NCI-H510A (cell line): ENCODE measurements at places on chromosomes 7 and 10.
A peak's percentile ranks its signal among the peaks of the same experiment; 100 is the strongest.

GRCh38 chr10:90965720-90966119 is 44.8 kb upstream of the ANKRD1 start:
- DNase-seq = no peak

DNA sequence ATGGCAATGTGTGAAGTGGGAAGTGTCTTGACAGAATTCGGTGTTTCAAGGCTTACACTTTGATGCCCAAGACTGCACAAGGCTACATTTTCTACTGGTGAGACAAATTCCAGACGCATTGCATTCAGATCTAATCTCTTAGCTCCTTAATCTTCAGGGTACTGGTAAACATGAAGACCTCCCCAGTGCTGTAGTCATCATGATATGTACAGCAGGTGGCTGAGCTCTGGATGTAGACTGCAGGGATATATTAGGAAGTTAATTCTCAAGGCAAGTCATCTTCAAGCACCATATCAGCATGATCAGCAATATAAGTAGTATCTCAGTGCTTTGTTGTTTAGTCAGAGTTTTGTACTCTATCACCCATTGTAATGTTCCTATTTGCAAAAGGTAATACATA is 61.8 kb downstream of the IKZF1 start:
- no peak for DNase-seq

DNA sequence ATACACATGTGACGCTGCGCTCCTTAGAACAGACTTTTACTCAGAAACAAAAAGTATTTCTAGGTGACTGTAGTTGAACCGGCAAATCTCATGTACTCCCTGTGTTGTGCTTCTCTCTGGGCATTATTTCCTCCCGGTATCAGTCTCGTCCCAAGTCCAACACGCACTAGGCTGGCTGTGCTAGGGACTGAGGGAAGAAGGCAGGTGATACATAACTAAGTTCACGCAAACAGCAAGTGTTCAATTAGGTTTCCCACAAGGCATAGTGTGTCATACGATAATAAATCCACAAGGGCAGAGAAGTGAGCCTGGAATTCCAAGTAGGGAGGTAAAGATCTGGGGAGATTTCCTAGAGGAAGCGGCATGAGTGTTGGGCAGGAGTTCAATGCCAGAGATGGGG is 20.4 kb downstream of the FAM53B start:
- no peak for DNase-seq

DNA sequence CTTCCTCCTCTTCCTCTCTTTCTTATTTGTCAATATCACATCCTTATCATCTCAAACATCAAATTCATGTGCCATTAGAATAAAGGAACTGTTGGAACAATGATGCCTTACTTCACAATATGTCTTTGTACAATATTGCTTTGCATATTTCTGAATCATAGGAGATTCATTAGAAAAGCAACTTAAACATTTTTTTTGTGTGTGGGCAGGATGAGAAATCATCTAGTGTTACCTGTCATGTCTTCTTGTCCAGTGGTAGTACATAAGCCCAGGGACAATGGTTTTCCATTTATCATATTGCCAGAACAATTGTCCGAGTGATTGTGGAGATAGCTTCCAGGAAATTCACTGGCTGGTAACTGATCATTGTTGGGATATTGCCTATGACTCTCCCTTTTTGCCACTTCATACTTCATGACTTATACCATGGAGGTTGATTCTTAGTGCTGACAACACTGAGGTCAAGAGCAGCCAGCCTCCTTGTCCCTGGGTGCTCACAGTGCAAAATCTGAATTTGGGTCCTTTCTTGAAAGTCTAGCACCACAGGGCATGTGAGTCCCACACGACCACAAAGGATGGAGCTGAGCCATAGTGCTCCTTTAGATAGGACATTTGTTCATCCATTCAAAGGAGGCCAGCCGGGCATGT is 215.0 kb downstream of the MDFIC start:
- DNase-seq = no peak

DNA sequence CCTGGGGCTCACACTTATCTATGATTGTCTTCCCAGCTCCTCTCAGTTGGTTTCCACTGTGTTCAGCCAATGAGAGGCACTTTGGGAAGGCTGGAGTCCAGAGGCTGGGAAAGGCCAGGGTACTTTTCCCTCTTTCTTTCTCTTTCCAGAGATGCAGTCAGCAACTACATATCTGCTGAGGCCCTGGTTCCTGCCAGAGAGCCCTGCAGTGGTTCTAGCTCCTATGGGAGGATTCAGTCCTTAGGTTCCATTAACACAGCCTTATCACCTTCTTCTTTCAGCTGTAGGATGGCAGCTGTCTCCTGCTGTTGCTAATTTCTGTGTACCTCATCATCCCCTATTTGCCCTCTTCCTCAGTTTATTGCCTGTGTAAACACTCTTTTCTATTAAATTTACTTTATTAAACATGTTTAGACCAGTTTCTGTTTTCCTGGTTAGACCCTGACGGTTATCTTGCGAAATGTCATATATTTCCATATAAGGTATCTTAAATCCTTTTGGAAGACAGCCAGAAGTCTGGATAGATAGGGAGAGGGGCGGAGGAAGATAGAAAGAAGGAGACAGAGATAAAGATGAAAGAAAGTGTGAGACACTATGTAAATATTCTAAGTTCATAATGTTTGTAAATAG is 100.3 kb downstream of the HGF start:
- no peak for DNase-seq

DNA sequence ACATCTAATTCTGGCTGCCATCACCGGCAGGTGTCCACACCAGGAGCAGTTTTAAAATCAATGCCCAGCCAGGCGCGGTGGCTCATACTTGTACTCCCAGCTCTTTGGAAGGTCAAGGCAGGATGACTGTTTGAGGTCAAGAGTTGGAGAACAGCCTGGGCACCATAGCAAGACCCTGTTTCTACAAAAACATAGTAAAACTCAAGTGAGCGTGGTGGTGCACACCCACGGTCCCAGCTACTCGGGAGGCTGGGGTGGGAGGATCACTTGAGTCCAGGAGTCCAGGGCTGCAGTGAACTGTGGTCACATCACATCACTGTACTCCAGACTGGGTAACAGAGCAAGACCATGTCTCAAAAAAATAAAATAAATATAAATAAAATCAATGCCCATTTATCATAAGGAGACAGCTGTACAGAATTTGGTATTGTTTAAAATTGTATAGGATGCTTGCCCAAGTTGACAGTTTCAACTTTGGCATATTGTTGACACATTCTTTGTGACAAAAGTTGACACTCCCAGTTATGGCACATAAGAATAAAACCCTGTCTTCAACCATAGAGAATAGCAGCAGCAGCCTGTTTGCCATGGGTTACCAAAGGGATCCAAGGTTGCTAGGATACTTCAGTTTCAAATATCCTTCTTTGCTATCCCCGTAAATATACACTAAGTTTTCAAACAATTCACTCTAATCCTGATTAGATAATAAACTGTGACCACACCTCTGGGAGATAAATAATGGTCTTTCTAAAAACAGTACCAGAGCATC is 193.0 kb downstream of the FAM107B start:
- DNase-seq = no peak

GRCh38 chr10:75400771-75401568 is 594 bp downstream of the ZNF503 start:
- peak; percentile 70 for DNase-seq

DNA sequence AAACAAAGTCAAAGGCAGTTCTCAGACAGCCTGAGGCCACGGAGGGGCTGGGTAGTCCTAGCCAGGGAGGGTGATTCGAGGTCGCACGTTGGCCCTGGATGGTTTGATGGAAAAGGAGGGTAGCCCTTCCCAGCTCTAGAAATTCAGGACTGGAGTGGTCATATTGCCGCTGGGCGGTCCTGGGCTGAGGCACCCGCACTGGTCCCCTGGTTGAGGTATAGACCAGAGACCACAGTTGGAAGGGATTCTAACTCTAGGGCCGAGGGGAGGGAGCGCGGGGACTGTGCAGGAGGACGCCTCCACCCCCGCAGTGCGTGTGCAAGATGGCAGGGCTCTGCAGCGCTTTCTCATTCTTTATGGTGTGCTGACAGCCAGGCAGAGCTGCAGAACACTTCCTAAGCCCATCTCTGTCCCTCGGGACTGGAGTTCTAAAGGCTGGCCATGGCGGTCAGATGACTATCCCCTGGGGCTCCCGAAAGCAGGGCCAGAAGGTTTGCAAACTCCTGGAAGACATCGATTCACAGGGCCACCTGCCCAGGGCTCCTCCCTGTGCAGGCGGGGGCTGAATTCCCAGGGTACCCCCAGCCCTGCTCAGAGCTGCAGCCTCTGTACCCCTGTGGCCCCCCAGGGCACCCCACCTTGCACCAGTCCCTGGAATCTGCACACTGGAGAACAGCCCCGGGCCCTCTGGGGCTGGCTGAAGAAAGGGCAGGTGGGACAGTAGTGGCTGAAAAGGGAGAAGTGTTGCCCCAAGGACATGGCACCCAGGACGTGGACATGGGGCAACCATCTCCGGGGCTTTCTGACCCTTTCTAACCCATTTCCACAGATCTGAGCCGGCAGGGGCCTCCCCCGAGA is 51.0 kb upstream of the ELN start:
- DNase-seq = no peak

GRCh38 chr7:13107291-13107690 is 419.9 kb downstream of the ARL4A start:
- no peak for DNase-seq

DNA sequence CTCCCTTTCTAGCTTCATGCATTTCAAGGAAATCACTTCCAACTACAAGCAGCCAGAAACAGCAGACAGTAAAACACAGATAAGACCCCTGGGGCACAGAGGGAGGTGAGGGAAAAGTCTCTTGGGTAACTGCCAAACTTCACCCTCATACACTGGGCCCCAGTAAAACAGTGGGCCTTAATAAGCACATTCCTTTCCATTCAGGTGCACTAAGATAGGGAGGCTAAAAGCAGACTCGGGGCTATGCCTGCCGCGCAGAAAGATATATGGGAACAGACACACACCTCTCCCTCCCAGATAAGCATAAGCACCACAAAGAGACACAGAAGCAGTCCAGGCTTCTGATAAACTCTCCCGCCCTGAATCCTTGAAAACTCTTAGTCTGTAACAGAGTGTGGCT is 117.0 kb downstream of the TYW1B start:
- DNase-seq = no peak

DNA sequence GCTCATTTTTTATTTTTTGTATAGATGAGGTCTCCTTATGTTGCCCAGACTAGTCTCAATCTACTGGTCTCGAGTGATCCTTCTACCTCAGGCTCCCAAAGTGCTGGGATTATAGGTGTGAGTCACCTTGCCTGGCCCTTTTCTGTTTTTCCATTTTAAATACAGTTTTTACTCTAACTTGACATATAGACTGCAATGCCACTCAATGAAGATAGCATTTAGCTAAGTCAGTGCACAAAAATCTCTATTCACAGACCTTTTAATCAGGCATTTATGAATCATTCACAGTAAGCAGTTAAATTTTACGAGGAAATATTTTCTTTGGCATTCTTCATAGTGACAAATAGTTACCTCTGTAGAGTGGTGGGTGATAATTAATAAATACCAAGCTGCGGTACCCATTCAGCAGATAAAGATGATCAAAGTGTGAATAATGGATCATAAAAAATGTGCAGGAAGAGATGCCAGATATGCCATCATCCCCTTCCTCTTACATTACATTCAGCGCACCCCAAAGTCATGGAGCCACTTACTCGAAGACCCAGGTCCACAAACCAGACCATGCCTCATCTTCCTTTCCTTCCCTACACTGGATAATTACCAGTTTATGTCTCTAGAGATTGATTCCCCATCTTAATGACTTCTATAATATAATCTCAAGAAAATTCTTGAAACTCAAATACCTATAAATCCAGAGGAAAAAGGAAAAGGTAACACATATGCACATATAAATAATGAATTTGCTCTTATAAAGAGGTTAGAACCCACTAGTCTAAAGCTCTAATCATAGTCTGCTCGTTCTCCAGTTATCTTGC is 56.0 kb downstream of the UBE2H start:
- DNase-seq = no peak

DNA sequence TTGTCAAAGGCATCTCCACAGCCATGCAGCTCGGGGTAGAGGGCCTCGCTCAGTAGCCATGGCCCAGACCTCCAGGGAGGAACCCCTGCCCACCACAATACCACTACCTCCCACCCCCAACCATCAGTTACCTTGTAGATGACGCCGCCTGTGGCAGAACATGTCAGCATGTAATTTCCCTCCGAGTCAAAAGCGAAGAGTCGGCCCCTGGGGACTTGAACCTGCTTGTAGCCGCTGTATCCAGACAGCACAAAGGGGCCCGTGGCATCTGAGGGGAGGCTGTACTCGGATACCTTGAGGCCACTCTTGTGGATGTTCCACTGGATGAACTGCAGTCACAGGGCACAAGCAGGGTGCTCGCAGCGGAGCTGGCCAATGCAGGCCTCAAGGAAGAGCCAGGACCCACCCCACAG is 16.3 kb upstream of the CYREN start:
- no peak for DNase-seq

DNA sequence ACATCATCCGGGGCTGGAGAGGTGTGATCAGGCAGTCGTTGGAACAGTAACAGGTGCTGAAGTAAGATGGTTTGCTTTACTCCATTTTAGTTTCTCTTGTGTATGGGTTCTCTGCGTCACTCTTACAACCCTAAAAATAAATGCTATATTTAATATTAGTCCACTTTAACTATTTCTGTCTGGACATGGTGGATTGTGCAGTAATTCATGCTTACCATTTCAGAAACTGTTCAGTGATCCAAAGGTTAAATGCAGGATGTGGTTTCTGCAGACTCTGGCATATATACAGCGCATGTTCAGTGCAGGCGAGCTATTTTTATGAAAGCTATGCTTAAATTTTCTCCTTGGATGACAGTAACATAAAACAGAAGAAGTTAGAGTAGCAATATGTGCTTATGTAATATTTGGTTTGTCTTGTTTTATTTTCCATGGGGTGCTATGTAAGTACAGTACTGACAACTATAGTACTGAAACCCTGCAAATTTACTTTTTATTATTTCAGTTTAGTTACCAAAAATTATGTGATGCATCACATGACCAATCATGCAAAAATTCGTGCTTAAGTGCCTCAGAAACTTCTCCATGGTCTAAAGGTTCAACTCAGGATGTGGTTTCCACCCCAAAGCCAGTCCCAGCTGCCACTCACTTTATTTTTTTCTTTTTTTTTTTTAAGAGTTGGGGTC is 46.6 kb upstream of the GRID1 start:
- no peak for DNase-seq
